ENCODE measurements at places on chromosomes 13 and 19. TPM values are rescaled to one million over a fixed set of nuclear protein-coding genes. Genes with fewer than 3 reads are reported as not detected.

DNA sequence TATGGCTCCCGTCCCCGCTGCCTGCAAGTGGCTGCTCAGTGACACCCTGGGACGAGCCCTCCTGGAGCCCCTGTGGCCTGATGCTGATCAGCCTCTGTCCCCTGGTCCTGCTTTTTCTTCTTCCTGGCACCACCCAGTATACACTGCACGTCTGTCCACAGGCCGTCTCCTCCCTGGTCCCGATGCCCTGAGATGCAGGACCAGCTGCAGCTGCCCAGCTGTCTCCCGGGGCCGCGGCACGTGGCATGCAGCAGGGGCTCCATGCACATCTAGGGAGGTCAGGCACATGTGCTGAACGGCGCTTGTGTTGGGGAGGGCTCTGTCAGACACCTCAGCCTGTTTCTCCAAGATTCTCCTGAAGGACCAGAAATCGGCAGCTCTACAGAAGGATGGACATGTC, 30.2 kb downstream of the ZFR2 start:
- DNase-seq, result no peak

Gene CEACAM4
- total RNA-seq, result not detected

Gene FSD1
- 19.0 TPM for total RNA-seq

- DNase-seq, result no peak
These were observed 222.4 kb downstream of the DACH1 start for GRCh38 chr13:71644579-71644978.

GRCh38 chr13:68439817-68440216, 1209.7 kb upstream of the PCDH9 start:
- no peak for DNase-seq

DNA sequence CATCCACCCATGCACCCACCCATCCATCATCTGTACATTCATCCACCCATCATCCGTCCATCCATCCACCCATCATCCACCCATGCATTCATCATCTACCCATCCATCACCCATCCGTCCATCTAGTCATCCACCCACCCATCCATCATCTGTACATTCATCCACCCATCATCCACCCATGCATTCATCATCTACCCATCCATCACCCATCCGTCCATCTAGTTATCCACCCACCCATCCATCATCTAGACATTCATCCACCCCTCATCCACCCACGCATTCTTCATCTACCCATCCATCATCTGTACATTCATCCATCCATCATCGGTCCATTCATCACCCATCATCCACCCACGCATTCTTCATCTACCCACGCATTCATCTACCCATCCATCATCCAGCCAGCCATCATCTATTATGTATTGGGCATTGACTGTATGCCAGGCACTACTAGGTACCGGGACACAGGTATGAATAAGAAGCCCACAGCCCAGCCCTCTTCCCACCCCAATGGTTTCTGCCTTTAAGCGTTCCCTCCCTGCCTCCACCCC, 16.7 kb upstream of the GALP start:
- DNase-seq, result no peak

Gene TTC9B
- 1.1 TPM for total RNA-seq
